Cardiac muscle cell (in vitro differentiated cells and primary cell): ENCODE measurements at places on chromosomes 1 and 21. TPM values are rescaled to one million over a fixed set of nuclear protein-coding genes. Genes with fewer than 3 reads are reported as not detected.

The GBP6 gene
- total RNA-seq: 0.69 TPM in 1 of 2 replicates, not detected in the other

The HORMAD1 gene
- total RNA-seq: not detected in 2 replicates

GRCh38 chr21:29832217-29832616 lies 107.6 kb downstream of the GRIK1 start:
- H3K4me3 ChIP-seq: no peak overlapping the region
- H3K4me1 ChIP-seq: no peaks in the 10 kb centered on the region
- no peak overlapping the region for H3K27ac ChIP-seq
- no peaks in the 10 kb centered on the region for H3K27me3 ChIP-seq
- no peak for DNase-seq

GRCh38 chr1:34640654-34641401 lies 114.0 kb upstream of the GJB5 start:
- H3K4me1 ChIP-seq: no peaks in the 10 kb centered on the region
- no peak overlapping the region for H3K4me3 ChIP-seq
- DNase-seq: no peak
- H3K36me3 ChIP-seq: no peaks in the 10 kb centered on the region
- H3K27ac ChIP-seq: no peak overlapping the region

GRCh38 chr1:85088408-85088784 lies 40.1 kb upstream of the MCOLN3 start:
- no peak overlapping the region for H3K4me3 ChIP-seq
- no peaks in the 10 kb centered on the region for H3K36me3 ChIP-seq
- H3K4me1 ChIP-seq: no peaks in the 10 kb centered on the region
- no peak for DNase-seq
- no peaks in the 10 kb centered on the region for H3K27me3 ChIP-seq
